ENCODE measurements at places on chromosomes 13 and 19. TPM values are rescaled to one million over a fixed set of nuclear protein-coding genes. Genes with fewer than 3 reads are reported as not detected.

- no peaks in the 10 kb centered on the region for H3K4me1 ChIP-seq
- H3K4me3 ChIP-seq: no peak overlapping the region
- H3K27me3 ChIP-seq: no peaks in the 10 kb centered on the region
- H3K27ac ChIP-seq: peak overlapping the region; percentile 22
- H3K36me3 ChIP-seq: no peaks in the 10 kb centered on the region
- DNase-seq: no peak
Measured at GRCh38 chr19:31583148-31583547, 233.9 kb upstream of the TSHZ3 start.

- H3K4me3 ChIP-seq: no peak overlapping the region
- DNase-seq: no peak
- H3K36me3 ChIP-seq: peaks cover 94% of the 10 kb centered on the region
- no peak overlapping the region for H3K27ac ChIP-seq
Measured at GRCh38 chr19:15259907-15260306, 27.7 kb upstream of the EPHX3 start.

- peak overlapping the region; percentile 49 for H3K4me3 ChIP-seq
- H3K36me3 ChIP-seq: no peaks in the 10 kb centered on the region
- H3K27ac ChIP-seq: no peak overlapping the region
- H3K27me3 ChIP-seq: peaks cover 40% of the 10 kb centered on the region
- DNase-seq: no peak
Measured at GRCh38 chr13:78601124-78601873, 2.1 kb downstream of the POU4F1 start.

GRCh38 chr13:35766663-35767062 is 290.2 kb upstream of the MAB21L1 start:
- no peaks in the 10 kb centered on the region for H3K4me1 ChIP-seq
- no peaks in the 10 kb centered on the region for H3K27me3 ChIP-seq
- DNase-seq: no peak
- no peaks in the 10 kb centered on the region for H3K36me3 ChIP-seq

- DNase-seq: no peak
- no peaks in the 10 kb centered on the region for H3K4me1 ChIP-seq
- no peaks in the 10 kb centered on the region for H3K27me3 ChIP-seq
- no peak overlapping the region for H3K4me3 ChIP-seq
- no peak overlapping the region for H3K27ac ChIP-seq
Measured at GRCh38 chr19:15813916-15814315, 1.5 kb downstream of the OR10H1 start.

DNA sequence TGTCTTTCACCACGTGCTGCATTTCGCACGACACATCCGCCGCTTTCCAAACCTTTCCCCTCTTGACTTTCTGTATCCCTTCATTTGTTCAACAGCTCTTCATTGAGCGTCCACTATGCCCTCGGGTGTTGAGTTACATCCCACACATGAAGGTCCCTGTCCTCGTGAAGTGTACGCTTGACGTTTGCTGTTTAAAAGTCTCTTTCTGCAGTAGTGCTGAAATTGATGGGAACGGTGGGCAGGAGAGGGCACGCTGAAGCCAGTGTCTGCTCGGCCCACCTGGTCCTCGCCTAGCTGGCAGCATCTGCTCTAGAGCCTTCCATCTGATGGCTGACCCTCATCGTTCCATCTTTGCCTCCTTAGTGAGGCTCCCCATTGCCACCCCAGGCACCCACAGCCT is 55.6 kb upstream of the AMER2 start:
- H3K36me3 ChIP-seq: no peaks in the 10 kb centered on the region
- H3K4me1 ChIP-seq: no peaks in the 10 kb centered on the region
- H3K27me3 ChIP-seq: peaks cover 3% of the 10 kb centered on the region
- no peak overlapping the region for H3K27ac ChIP-seq
- no peak overlapping the region for H3K4me3 ChIP-seq

DNA sequence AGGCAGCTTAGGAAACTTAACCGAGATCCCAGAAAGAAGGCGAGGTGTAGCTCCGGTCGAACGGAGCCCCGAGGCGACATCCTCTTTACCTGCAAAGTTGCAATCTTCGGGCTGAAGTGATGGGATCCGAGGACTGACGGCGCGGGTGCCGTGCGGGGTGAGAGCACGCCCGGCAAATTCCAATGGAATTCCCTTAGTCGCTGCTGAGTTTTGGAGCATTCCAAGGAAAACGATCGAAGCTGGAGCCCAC is 141 bp downstream of the TRPC4 start:
- H3K4me1 ChIP-seq: peaks cover 26% of the 10 kb centered on the region
- peak overlapping the region; percentile 58 for H3K4me3 ChIP-seq
- H3K36me3 ChIP-seq: no peaks in the 10 kb centered on the region
- H3K27me3 ChIP-seq: no peaks in the 10 kb centered on the region

GRCh38 chr19:6465006-6465405 is 935 bp downstream of the CRB3 start:
- peaks cover 4% of the 10 kb centered on the region for H3K4me1 ChIP-seq
- peak; percentile 46 for DNase-seq

- peaks cover 9% of the 10 kb centered on the region for H3K4me1 ChIP-seq
- H3K36me3 ChIP-seq: no peaks in the 10 kb centered on the region
- no peaks in the 10 kb centered on the region for H3K27me3 ChIP-seq
- DNase-seq: no peak
- no peak overlapping the region for H3K4me3 ChIP-seq
Measured at GRCh38 chr13:91540158-91540736, 141.8 kb downstream of the GPC5 start.

GRCh38 chr19:53965091-53965490 is 2.4 kb downstream of the CACNG8 start:
- no peak overlapping the region for H3K27ac ChIP-seq
- no peak for DNase-seq

GRCh38 chr19:15871570-15871969 is 26.3 kb downstream of the CYP4F2 start:
- no peaks in the 10 kb centered on the region for H3K36me3 ChIP-seq
- H3K27ac ChIP-seq: no peak overlapping the region
- H3K4me1 ChIP-seq: no peaks in the 10 kb centered on the region
- H3K4me3 ChIP-seq: no peak overlapping the region

DNA sequence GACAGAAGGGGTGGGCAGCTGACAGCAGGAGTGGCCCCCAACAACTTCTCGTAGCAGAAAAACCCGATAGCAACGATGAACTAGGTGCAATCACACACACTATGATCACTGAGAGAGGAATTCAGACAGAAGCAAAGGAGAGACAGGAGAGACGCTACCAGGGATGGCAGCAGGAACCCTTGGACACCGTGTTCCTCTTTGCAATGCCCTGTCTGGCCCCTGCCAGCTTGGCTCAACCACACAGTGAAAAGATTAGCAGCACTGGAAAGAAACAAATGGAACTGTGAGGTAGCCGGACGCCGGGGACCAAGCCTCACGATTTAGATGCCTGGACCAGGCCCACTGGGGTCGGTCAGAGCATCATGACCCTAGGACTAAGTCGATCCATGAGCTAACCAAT is 23.6 kb downstream of the DCAF15 start:
- no peak overlapping the region for H3K4me3 ChIP-seq
- no peak for DNase-seq
- H3K36me3 ChIP-seq: peaks cover 66% of the 10 kb centered on the region
- no peaks in the 10 kb centered on the region for H3K27me3 ChIP-seq
- H3K4me1 ChIP-seq: peaks cover 17% of the 10 kb centered on the region

GRCh38 chr13:79398915-79399314 is 7.1 kb downstream of the RBM26 start:
- H3K27me3 ChIP-seq: no peaks in the 10 kb centered on the region
- no peak for DNase-seq
- no peak overlapping the region for H3K4me3 ChIP-seq
- no peak overlapping the region for H3K27ac ChIP-seq
- H3K36me3 ChIP-seq: peaks cover 28% of the 10 kb centered on the region

DNA sequence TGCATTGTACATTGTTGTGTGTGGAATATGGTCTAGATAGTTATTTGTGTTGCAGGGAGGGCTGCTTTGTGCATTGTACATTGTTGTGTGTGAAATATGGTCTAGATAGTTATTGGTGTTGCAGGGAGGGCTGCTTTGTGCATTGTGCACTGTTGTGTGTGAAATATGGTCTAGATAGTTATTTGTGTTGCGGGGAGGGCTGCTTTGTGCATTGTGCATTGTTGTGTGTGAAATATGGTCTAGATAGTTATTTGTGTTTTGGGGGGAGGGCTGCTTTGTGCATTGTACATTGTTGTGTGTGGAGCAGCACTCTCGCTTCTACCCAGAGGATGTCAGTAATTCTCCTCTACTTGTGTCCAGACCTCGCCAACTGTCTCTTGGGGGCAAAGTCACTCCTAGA is 36.3 kb upstream of the ZNF835 start:
- peaks cover 4% of the 10 kb centered on the region for H3K36me3 ChIP-seq
- no peak overlapping the region for H3K4me3 ChIP-seq
- no peaks in the 10 kb centered on the region for H3K27me3 ChIP-seq
- DNase-seq: no peak

- no peaks in the 10 kb centered on the region for H3K27me3 ChIP-seq
- H3K4me1 ChIP-seq: no peaks in the 10 kb centered on the region
- H3K36me3 ChIP-seq: peaks cover 71% of the 10 kb centered on the region
- H3K27ac ChIP-seq: no peak overlapping the region
Measured at GRCh38 chr13:45482571-45483173, 17.9 kb downstream of the COG3 start.

- DNase-seq: no peak
- no peaks in the 10 kb centered on the region for H3K27me3 ChIP-seq
- peaks cover 24% of the 10 kb centered on the region for H3K36me3 ChIP-seq
- no peak overlapping the region for H3K27ac ChIP-seq
Measured at GRCh38 chr19:7267792-7268704, 26.2 kb downstream of the INSR start.

GRCh38 chr19:13902993-13903555 is 2.8 kb downstream of the BRME1 start:
- H3K36me3 ChIP-seq: no peaks in the 10 kb centered on the region
- H3K27me3 ChIP-seq: no peaks in the 10 kb centered on the region
- H3K4me1 ChIP-seq: peaks cover 24% of the 10 kb centered on the region
- H3K27ac ChIP-seq: no peak overlapping the region
- DNase-seq: no peak

DNA sequence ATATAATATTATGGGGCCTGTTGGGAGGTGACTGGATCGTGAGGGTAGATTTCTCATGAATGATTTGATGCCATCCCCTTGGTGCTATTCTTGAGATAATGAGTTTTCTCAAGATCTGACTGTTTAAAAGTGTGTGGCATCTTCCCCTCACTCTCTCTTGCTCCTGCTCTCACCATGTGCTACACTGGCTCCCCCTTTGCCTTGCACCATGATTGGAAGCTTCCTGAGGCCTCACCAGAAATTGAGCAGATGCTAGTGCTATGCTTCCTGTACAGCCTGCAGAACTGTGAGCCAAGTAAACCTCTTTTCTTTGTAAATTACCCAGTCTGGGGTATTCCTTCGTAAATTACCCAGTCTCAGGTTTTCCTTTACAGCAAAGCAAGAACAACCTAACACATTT is 1.8 kb upstream of the ZNF599 start:
- no peak overlapping the region for H3K4me3 ChIP-seq
- H3K36me3 ChIP-seq: no peaks in the 10 kb centered on the region
- DNase-seq: no peak
- H3K4me1 ChIP-seq: peaks cover 5% of the 10 kb centered on the region
- peaks cover 6% of the 10 kb centered on the region for H3K27me3 ChIP-seq
- H3K27ac ChIP-seq: no peak overlapping the region

DNA sequence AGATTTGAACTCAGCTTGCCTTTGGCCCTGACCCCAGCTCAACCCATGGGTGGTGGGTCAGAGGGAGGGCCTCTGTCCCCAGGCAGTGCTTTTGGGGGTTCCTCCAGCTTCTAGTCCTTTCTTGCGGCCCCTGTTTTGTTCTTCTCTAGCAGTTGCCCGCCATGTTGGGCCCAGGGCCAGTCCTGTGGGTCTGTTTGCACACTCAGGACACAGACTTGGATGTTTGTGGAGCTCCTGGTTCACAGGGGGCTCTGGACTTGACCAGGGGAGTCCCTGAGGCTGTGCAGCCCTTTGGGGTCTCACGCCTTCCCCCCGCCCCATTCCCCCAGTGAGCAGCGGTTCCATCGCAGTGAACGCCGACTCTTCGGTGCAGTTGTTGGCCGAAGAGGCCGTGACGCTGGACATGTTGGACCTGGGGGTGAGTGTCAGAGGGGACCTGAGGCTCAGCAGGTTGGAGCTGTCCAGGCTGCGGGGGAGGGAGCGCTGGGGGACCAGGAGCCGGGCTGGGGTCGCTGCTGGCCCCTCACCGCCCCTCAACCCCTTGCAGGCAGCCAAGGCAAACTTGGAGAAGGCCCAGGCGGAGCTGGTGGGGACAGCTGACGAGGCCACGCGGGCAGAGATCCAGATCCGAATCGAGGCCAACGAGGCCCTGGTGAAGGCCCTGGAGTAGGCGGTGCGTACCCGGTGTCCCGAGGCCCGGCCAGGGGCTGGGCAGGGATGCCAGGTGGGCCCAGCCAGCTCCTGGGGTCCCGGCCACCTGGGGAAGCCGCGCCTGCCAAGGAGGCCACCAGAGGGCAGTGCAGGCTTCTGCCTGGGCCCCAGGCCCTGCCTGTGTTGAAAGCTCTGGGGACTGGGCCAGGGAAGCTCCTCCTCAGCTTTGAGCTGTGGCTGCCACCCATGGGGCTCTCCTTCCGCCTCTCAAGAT is 2.5 kb downstream of the ATP5F1D start:
- peak; percentile 95 for DNase-seq
- peak overlapping the region; percentile 84 for H3K4me3 ChIP-seq
- H3K36me3 ChIP-seq: no peaks in the 10 kb centered on the region
- H3K4me1 ChIP-seq: peaks cover 85% of the 10 kb centered on the region

- no peak overlapping the region for H3K4me3 ChIP-seq
- H3K4me1 ChIP-seq: no peaks in the 10 kb centered on the region
- no peak overlapping the region for H3K27ac ChIP-seq
- no peaks in the 10 kb centered on the region for H3K27me3 ChIP-seq
- DNase-seq: no peak
Measured at GRCh38 chr13:45796426-45797235, 54.9 kb downstream of the SIAH3 start.

DNA sequence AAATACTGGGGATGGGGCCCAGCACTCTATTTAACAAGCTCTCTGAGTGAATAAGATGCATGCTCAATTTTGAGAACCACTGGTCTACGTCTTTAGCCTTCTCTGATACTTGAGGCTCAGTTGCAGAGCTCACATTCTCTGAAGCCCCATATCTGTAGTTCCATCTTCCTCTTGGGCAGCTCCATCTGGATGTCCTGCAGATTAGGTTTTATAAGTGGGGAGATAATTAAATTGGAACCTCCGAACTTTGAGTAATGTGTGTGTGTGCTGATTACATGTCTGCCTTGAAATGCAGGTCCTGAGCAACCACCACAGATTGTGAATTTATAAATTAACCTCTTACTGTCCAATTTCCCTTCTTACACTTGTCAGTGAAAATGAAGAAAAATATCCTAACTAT is 7.2 kb upstream of the RASL11A start:
- no peak overlapping the region for H3K4me3 ChIP-seq
- H3K27ac ChIP-seq: no peak overlapping the region
- H3K36me3 ChIP-seq: peaks cover 17% of the 10 kb centered on the region

GRCh38 chr19:33683881-33684537 is 62.3 kb downstream of the CHST8 start:
- DNase-seq: peak; percentile 85
- no peaks in the 10 kb centered on the region for H3K4me1 ChIP-seq
- H3K27me3 ChIP-seq: peaks cover 75% of the 10 kb centered on the region
- H3K27ac ChIP-seq: no peak overlapping the region
- no peak overlapping the region for H3K4me3 ChIP-seq
- H3K36me3 ChIP-seq: no peaks in the 10 kb centered on the region

Gene EEF2
- total RNA-seq: 872 TPM

Gene LSR
- 72.8 TPM for total RNA-seq

Gene GNA15
- total RNA-seq: not detected

Gene SOX1
- total RNA-seq: not detected

Gene SMIM17
- total RNA-seq: not detected

Gene OR10H2
- total RNA-seq: not detected

Gene COMP
- not detected for total RNA-seq

Gene KL
- 2.3 TPM for total RNA-seq

Gene KLK7
- not detected for total RNA-seq

Gene CD177
- total RNA-seq: not detected

Gene SLC25A41
- not detected for total RNA-seq

Gene TMC4
- total RNA-seq: 35.8 TPM

Gene TPTE2
- total RNA-seq: not detected

Measured in stomach (tissue), 19 donors.